ENCODE measurements at places on chromosomes 16 and 17. TPM values are rescaled to one million over a fixed set of nuclear protein-coding genes. Genes with fewer than 3 reads are reported as not detected.

OR2C1 gene
- not detected for total RNA-seq

GRCh38 chr17:59160157-59161025 is 4.8 kb downstream of the PRR11 start:
- DNase-seq, result peak; percentile 12

DNA sequence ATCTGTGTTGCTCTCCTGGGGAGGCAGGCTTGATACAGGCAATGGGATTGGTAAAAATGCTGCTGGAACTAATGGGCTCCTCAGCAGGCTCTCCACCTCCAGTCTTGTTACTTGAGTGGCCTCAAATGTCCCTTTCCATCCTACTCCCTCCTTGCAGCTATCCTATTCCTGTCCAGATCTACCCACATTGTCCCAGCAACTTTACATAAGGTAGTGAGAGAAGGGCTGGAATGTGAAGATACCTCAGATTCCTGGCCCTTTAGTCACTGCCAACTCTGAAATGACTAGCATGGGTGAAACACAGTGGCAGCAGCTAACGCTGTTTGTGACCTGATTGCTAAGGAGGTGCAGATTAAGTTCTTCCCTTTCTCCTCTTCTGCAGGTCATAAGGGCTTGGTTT is 210.1 kb upstream of the HS3ST4 start:
- DNase-seq, result no peak

DNA sequence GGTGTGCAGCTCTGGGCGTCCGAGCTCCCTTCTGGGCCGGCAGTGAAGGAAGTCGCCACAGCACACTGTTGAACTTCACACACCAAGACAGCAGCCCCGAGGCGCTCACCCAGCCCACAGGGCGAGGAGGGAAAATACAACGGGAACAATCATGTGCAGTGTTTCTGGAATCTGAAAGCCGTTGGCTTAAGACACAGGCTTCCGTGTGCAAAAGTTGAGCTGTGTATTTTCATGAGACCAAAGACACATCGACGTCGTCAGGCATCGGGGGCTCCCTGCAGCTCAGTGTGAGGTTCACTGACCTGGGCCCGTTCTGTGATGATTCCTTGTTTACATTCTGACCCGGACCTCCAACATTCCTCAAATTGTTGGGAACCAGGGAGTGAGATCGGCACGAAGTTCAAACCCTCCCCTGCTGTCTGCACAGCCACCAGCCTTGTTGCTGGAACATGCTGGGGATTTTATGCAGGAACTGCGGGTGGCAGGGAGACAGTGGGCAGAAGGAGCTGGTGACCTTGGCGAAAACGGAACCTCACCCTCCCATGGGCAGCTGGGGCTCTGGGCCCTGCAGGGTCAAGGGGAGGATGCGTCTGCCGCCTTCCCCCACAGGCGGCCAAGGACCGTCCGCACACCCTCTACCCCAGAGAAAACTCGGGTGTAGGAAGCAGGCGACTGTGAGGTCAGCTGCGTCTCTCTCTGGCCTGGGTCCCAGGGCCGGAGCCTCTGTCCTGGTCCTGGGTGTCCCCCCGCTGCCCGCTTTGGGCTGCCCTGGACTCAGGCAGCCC is 72.2 kb downstream of the METRNL start:
- peak; percentile 12 for DNase-seq

- no peak for DNase-seq
Measured at GRCh38 chr17:6306820-6307219, 128.1 kb downstream of the AIPL1 start.

- DNase-seq, result no peak
Measured at GRCh38 chr16:2271848-2272461, 4.0 kb upstream of the RNPS1 start.

ORC6 gene
- 3.5 TPM for total RNA-seq

SLC13A5 gene
- not detected for total RNA-seq

- DNase-seq, result no peak
Measured at GRCh38 chr17:1227917-1228780, 42.1 kb upstream of the BHLHA9 start.

DNA sequence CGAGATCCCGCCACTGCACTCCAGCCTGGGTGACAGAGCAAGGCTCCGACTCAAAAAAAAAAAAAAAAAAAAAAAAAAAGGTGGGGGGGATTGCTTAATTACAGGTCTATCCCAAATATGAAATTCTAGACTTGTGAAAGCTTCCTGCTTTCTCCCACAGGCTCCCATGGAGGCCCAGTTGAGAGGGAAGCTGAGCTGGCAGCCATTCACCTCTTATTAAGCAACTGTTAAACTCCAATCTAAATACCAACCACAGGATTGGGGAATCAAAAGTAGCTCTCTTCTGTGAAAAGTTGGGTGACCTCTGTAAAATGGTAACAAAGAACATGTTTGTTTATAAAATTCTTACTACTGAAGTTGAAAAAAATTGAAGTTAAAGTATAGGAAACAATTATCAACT is 45.8 kb upstream of the STAC2 start:
- DNase-seq, result peak; percentile 67

DNA sequence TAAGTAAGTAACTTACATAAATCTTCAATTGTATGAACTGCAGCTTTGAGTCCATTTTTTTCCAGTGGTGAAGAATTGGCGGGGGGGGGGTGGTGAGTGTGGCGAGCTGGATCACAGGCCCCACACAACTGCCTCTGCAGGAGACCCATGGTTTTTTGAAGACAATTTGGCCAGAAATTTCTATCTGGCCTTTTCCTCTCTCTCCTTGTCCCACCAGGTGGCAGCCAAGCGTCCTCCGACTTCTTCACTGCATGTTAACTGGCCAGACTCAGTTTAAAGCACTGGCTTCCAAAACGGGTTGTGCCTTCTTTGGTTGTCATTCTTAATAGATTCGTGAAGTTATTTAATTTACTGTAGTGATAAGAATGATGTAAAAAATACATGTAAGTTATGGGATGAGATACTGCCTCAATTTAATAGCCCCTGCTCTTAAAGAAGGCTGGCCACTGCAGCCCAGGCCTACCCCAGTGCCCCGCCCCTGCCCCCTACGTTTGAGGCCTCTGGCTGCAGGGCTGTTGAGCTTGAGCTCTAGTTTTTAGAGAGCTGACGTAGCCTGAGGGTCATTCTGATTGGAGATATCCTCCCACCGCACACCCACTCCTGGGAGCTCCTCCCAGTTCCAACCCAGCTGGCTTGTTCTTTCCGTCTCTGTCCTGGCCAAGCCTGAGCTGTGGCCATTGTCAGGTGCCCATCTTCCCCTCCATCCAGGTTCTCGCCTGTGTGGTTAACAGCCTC is 36.4 kb downstream of the AKAP1 start:
- peak; percentile 42 for DNase-seq

DNA sequence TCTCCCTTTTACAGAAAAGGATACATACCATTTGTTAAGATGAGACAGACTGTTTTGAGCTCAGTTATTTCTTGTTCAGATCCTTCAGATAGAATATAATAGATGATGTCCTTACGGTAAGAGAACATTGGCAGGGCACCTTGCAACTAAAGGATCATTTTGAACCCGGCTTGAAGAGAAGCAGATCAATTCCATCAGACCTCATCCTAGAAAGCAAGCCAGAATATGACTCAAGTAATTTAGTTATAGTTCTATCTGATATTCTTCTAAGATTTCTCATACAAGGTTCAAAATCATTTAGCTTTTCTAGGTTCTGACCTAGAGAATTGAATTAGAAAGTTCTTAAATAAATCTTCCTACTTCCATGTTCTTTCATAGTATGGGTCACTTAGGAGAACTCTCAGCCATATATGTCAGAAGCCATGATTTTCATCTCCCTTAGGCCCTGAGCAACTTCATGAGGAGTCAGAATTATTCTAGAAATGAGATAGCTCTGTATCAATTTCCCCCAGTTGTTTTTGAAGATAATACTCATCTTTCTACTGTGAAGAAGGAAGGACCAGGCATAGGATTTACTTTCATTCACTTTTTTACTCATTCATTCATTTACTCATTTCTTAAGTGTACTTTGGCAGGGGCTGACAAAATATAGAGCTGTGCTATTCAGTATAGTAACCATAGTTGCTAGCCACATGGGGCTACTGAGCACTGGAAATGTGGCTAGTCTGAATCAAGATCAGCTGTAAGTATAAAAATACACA is 2.5 kb upstream of the CMTM1 start:
- no peak for DNase-seq

DNA sequence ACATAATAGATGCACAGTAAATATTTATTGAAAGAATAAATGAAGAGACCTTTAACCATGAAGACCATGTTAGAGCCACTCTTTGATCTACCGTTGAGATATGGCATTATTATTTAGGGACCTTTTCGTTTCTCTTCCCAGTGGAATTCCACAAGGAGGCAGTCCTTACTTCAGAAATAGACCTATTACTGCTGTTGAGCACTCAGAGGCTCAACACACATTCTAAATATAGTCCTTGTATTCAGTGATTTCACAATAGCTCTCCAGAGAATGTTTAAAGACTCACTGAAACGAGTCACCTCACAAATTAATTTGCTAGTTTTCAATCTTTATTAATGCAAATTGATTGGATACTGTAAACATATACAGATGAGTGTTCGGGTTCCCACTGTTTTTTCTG is 603.8 kb downstream of the CDH8 start:
- DNase-seq, result no peak

DNA sequence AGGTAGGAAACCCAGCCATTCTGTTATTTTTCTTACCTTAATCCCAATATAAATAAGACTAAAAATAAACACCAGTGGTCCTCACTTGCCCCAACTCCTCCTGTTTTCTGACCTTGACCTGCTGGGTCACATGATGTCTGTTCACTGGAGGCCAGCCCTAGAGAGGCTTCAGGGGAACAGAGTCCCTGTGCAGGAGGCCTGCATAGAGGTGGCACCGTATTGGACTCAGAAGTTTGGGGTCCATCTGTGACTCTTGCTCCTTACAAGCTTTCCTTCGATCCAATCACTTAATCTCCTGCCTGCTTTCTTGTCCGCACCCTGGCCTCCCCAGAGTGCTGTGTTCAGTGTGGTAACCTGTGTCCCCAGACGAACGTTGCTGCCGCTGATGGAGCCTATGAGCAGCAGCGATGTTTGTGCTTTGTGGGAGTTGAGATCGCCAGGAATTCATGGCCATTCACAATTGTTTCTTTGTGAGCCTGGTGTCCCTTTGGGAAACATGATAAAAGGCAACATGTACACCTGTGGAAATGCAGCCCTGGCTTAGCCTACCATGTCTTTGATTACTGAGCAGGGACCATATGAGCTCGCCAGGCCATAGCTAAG is 4.7 kb downstream of the IGSF6 start:
- DNase-seq, result no peak

DNA sequence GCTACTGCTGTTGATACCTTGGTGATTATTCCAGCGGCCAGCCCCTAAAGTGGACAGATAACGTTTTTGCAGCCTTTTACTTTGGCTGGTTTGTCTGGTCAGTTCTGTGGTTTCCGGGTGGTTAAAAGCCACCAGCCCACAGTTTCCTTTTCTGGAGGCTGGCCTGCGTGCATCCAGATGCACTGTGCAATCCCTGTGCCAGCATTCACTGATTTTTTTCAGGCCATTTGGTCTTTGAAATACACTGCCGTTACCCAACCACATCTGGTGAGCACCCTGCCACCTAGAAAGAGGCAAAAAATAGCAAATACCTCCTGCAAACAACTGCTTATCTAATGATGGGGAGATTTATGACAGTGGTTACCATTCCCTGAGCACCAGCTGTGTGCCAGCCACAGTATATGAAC is 797 bp downstream of the NUDT7 start:
- peak; percentile 75 for DNase-seq

GPR142 gene
- not detected for total RNA-seq

DNA sequence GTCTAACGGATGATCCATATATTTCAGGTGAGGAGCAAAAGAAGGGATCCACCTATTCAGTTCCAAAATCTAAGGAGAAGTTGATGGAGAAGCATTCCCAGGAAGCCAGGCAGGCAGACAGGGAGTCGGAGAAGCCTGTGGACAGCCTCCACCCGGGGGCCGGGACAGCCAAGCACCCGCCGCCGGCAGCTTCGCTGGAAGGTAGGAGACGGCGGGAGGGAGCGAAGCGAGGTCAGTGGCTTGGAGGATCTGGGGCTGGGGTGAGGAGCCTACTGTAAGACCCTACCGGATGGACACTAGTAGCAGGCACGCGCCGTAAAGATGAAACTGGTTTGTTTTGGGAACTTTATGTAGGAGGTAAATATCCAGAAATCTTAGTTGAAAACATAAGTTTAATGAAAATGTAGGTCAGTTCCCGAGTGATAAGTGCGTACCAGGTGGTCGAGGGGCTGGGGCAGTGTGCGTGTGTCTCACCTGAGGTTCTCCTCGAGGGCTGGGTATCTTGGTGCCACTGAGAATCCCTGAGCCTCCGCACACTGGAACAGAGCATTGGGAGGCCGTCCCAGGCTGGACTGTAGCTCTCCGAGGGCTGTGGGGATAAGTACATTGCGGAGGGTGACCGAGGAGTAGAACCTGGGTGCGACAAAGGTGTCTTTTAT is 714 bp downstream of the SPATA33 start:
- DNase-seq, result no peak

DNA sequence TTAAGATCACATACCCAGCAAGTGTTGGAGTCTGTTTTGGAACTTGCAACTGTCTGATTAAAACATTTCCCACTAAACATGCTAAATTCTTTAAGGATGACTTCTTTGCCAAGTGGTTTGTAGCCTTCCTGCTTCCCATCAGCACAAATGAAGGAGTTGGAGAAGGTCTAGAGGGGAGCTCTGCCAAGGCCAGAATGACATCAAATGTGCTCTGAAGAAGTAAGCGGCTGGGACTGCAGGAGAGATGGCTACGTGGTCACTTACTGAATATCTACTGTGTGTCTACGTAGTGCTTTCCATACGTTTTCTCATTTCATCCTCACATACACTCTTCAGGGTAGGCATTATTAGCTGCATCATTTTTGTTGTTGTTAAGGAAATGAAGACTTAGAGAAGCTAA is 135.7 kb upstream of the NLRP1 start:
- no peak for DNase-seq

- DNase-seq, result peak; percentile 66
Measured at GRCh38 chr16:81035398-81035974, at the start of gene ATMIN. TSS of gene ATMIN (plus strand) at chr16:81035842. CDS start at chr16:81035871, 29 bp downstream.

SOX8 gene
- total RNA-seq, result 0.33 TPM

ATP6V0C gene
- total RNA-seq, result 48.9 TPM

DNA sequence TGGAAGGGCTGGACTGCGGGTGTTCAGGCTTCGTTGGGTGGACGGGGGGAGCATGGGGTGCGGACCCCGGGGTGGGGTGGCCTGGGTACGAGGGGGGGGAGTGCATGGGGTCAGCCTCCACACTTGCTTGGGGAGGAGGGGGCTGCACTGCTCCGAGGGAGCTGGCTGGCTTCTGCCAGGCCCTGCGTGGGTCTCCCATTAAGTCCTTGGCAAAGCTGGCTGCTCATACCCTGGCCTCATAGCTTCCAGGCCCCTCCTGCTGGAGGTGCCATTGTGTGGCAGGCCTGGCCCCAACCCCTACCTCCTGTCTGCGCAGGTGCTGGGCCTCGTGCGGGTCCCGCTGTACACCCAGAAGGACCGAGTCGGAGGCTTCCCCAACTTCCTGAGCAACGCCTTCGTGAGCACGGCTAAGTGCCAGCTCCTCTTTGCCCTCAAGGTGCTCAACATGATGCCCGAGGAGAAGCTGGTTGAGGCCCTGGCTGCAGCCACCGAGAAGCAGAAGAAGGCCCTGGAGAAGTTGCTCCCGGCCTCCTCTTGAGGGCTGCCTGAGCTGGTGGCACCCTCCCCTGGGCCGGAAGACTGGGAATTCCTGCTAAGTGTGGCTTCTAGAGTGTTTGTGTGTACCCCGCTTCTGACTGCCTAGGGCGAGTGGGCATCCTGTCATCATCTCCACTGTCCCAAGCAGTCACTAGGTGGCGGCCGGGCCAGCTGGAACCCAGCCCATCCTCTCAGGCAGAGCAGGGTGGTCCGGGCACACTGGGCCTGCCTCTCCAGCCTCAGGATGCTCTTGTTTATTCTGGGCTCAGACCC is 1.5 kb downstream of the NUDT16L1 start:
- DNase-seq, result peak; percentile 9
